ENCODE measurements at places on chromosomes 4 and X.

GRCh38 chr4:85722401-85722800 is 247.5 kb downstream of the ARHGAP24 start:
- no peak for DNase-seq

DNA sequence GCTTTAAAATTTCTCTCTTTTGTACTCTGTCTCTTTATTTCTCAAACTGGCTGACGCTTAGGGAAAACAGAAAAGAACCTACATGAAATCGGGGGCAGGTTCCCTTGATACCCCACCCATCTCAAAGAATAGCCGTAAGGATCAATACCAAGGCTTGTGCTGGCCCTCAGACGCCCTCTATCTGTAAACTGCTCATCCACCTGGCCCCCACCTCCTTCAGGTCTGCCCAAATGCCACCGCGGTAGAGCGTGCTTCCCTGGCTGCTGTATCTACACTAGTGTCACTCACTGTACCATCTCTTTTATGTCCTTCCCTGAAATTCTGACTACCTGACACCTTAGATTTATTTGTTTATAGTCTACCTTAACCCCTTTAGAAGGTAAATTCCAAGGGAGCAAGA is 62.8 kb downstream of the SMIM20 start:
- no peak for DNase-seq

DNA sequence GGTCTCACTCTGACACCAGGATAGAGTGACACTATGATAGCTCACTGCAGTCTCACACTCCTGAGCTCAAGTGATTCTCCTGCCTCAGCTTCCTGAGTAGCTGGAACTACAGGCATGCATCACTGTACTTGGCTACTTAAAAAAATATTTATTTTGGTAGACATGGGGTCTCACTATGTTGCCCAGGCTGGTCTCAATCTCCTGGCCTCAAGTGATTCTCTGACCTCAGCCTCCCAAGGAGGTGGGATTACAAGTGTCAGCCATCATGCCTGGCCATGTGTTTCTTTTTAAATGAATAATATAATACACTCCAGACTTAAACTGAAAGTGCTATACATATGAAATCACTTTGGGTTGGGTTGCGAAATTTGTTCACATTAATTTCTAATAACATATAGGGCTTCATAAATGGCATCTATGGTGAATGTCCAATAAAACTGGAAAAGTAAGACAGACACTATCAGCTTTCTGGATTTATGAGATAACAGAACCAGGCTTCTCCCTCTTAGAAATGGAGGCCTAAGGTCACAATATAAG is 48.0 kb downstream of the SEC24D start:
- no peak for DNase-seq

DNA sequence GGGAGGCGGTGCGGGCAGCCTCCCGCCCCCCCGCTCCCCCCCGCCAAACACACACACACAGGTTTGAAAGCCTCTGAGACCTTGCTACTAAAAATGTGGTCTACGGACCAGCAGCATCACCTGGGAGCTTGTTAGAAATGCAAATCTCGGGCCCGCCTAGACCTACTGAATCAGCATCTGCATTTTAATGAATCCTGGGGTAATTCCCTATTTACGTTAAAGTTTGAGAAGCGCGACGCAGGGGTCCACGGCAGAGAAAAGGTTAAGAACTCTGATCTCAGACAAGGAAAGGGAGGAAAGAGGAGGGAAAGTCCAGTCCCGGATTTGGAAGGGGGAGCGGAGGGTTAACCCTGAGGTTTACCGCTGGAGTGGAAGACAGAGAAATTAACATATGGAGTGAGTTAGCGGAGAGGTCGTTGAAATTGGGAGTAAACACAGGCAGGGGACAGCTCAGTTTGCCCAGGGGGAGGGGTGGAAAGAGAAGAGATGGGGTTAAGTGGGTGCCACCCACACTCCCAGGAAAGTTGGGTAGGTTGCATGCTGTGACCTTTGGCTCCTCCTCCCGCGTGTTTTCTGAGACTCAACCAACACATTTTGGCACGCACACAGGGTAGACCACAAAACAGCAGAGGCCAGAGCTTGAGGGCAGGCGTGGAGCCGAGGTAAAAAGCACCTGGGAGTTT is 483.6 kb downstream of the BCOR start:
- peak; percentile 99 for DNase-seq

DNA sequence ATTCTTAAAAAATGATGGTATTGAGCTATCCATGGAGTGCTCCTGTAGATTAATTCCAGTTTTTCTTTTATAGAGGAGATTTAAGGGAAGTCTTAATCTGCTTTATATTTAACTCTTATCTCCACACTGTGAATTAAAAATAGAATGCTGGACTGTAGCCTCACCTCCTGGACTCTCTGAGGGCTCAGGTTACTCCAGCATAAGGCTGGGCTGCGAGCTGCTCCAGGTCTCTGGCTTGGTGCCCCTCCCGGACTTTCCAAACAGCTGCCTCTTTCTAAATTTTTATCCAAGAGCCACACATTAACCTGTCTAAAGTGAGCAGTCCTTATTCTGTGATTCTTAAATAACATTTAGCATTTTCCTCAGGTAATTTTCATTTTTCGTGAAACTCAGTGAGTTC is 218.7 kb upstream of the JADE1 start:
- no peak for DNase-seq

Data from NCI-H526 treated with DMSO at 0.1 percent for 48 hours (cell line).